Trophoblast cell (in vitro differentiated cells and primary cell): ENCODE measurements at places on chromosomes 7 and 10.

- no peak for DNase-seq
- H3K27me3 ChIP-seq: no peaks in the 10 kb centered on the region
- peak overlapping the region; percentile 78 for H3K4me3 ChIP-seq
- H3K27ac ChIP-seq: no peak overlapping the region
- no peaks in the 10 kb centered on the region for H3K36me3 ChIP-seq
Observed at GRCh38 chr10:132536241-132536876, 1.2 kb upstream of the INPP5A start.

- no peak overlapping the region for H3K27ac ChIP-seq
- H3K4me1 ChIP-seq: no peaks in the 10 kb centered on the region
- DNase-seq: no peak
- no peaks in the 10 kb centered on the region for H3K27me3 ChIP-seq
- no peaks in the 10 kb centered on the region for H3K36me3 ChIP-seq
Observed at GRCh38 chr7:124124201-124124600, 91.3 kb upstream of the TMEM229A start.

GRCh38 chr7:127776776-127777386 lies 124.9 kb downstream of the SND1 start:
- no peaks in the 10 kb centered on the region for H3K4me1 ChIP-seq
- H3K4me3 ChIP-seq: no peak overlapping the region
- H3K27ac ChIP-seq: no peak overlapping the region
- no peaks in the 10 kb centered on the region for H3K27me3 ChIP-seq

DNA sequence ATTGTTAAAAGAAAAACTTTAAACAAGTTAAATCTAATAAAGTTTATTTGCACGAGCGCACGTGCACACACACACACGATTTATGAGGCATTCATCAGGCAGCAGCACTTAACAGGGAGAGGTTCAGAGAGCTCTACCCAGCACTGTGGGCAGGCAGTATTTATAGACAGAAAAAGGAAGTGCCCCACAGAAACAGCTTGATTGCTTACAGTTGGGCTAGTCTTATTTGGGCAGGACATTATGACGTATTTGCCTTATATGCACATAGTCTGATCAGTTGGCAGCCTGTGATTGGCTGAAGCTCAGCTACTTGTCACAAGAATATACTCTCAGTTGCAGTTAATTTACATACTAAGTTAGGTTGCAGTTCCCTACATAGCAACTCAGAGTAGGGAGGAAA lies 1.2 kb upstream of the SDHAF3 start:
- H3K27me3 ChIP-seq: no peaks in the 10 kb centered on the region
- DNase-seq: no peak
- H3K27ac ChIP-seq: no peak overlapping the region

DNA sequence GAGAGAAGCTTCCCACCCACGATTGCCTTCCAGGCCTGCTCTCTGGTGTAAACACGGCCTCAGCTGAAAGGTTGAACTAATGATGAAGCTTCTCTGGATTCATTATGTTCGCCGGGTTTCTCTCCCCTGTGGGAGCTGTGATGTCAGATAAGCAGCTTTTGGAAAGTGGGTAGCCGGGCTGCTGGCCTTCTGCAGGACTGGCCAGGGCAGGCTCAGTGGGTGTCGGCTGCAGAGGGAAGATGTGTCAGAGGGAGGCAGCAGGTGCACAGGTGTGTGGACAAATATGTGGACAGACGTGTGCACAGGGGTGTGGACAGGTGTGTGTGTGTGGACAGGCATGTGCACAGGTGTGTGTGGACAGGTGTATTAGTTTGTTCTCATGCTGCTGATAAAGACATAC lies 28.5 kb upstream of the PSMG3 start:
- no peak overlapping the region for H3K27ac ChIP-seq
- no peak overlapping the region for H3K4me3 ChIP-seq
- no peaks in the 10 kb centered on the region for H3K36me3 ChIP-seq

DNA sequence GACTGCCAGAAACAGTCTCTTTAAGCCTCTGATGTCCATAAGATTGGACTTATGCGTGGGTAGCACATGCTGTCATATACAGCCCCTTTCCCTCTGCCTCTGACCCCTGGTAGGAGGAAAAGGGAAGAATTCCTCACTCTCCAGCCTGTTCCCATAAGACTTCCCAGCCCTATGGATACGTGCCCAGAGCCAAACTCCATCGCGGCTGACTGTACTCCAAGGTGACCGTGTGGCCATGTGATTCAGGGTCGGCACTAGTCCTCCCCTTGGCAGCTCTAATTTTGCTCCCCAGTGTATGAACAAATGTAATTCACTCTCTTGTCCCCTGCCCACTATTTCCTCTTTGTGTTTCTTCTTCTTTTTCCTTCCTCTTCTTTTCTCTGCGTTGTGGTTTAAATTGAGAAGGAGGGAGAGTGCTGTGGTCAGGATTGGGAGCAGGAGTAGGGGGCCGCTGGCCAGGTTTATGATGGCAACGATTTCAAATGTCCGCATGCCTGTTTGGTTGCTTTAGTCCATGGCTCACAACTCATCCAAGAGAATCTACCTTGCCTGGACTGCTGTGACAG lies 43.8 kb downstream of the PRLHR start:
- H3K27ac ChIP-seq: no peak overlapping the region
- H3K4me3 ChIP-seq: no peak overlapping the region
- no peaks in the 10 kb centered on the region for H3K4me1 ChIP-seq

DNA sequence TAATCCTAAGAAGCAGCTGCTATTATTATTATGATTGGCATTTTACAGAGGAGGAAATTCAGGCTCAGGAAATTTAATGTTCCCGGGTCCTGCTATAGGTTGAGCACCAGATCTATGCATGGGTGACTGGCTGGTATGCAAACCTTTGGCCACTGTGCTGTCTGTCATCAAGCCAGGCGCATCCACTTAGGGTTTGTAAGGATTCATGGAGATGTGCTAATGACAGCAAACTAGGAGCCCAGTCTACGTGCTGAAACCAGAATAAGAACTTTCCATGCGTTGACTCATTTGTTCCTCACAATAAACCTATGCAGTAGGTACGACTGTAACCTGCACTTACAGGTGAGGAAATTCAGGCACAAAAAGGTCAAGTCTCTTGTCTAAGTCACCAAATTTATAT lies 64.5 kb upstream of the ZMIZ1 start:
- no peaks in the 10 kb centered on the region for H3K4me1 ChIP-seq
- no peaks in the 10 kb centered on the region for H3K27me3 ChIP-seq
- no peaks in the 10 kb centered on the region for H3K36me3 ChIP-seq
- no peak overlapping the region for H3K27ac ChIP-seq
- DNase-seq: no peak
- no peak overlapping the region for H3K4me3 ChIP-seq
